ENCODE measurements at places on chromosomes 6 and 20.

DNA sequence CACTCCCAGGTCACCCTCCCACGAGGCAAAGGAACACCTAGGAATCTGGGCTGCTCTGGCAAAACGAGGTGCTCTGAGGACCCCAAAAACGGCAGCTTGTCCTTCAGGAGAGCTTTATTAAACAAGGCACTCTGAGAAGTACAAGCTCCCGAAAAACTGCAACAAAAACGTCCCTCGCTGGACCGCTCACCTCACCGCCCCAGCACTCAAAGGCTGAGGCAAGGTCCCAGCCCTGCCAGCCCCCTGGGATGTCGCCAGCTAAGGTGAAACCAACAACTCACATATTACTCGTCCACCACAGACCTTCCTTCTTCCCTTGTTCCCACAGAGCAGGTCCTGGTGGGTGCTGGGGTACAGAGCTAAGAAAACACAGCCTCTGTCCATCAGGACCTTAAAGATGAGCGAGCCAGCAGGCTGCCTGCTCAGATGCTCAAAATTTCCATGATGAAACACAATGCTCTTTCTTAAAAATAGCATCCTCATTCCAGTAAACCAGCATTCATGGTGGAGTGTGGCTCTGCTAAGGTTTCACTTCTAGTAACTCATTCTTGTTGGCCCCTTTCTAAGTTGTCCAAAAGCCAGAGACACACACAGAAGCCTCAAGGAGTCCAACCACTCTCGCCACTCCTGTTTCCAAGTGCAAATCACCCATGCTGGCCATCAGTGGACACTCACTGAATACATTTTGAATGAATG, 35.9 kb downstream of the ATP9A start:
- DNase-seq = no peak

DNA sequence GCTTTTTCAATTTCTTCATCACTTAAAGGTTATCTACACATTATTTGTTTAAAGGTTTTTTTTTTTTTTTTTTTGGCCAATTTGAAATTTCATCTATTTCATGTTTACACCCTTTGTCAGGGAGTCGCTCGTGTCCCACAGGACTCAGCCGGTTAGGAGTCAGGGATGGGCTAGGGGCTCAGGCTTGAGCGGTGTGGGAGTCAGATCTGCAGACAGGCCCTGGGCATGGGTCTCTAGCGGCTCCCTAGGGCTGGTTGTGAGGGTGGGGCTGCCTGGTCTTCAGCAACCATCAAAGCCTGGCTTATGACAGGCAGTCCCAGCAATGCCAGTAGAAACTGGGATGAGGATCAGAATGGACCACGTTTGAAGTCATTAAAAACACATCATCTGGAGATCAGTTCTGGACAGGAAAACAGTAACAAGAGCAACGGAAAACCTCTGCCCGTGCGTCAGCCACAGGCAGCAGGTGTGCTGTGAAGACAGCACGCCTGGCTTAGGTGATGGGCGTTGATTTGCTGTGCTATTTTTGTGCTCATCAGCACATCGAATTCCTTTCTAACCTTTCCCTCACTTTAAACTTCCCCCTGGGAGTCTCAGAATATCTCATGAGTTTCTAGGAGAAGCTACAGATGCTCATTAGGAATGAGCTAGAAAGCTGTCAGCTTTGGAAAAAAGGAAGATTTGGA, 91.3 kb upstream of the MPC1 start:
- DNase-seq = no peak

GRCh38 chr20:47867831-47868230, 82.5 kb upstream of the SULF2 start:
- DNase-seq = no peak

DNA sequence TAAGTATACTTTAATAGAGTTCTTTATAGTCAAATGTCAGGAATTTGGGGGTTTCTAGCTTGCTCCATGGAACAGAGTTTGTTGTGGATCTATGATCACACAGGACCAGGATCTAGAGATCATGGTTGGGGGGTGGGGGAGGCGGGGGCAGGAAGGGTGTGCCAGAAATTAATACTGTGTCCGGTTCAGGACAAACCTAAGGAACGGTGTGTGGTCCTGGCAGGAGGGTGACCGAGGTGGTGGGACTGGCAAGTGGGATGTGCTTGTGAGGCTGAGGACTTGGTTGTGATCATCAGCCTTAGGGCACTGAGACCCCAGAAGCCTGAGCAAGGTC, 27.9 kb downstream of the GSTA3 start:
- DNase-seq = peak; percentile 50

- no peak for DNase-seq
Measured at GRCh38 chr6:147618927-147619326, 110.4 kb downstream of the SAMD5 start.

- no peak for DNase-seq
Measured at GRCh38 chr20:36173451-36173933, 19.0 kb downstream of the EPB41L1 start.

- no peak for DNase-seq
Measured at GRCh38 chr6:87907521-87907920, 140.1 kb upstream of the SPACA1 start.

DNA sequence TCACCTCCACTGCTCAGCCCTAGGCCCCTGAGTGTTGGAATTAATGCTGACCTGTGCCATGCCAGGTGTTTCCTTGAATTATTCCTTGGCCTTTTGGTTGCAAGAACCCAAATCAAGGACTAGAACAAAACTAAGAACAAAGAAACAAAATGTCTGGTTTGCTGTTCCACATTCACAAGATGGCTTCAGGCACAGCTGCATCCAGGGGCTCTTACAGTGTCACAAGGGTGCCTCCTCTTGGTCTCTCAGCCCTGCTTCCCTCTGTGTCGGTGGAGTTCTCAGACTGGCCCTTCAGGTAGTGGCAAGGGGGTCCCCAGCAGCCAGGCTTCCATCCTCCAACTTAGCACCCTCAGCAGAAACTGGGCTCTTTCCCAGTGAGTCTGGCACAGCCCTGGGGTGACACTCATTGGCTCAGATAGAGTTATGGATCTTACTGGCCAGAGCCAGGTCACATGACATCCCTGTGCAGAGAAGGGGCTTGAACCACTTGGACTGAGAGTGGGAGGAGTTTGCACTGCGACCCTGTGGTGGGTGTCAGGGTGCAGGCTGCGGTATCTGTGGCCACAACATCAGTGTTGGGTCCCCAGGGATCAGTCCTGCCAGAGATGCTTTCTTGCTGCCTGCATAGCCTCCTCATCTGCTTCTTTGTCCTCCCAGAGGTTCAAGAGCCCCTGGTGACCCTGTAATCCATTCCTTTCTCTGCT, 427.7 kb upstream of the SULF2 start:
- no peak for DNase-seq

DNA sequence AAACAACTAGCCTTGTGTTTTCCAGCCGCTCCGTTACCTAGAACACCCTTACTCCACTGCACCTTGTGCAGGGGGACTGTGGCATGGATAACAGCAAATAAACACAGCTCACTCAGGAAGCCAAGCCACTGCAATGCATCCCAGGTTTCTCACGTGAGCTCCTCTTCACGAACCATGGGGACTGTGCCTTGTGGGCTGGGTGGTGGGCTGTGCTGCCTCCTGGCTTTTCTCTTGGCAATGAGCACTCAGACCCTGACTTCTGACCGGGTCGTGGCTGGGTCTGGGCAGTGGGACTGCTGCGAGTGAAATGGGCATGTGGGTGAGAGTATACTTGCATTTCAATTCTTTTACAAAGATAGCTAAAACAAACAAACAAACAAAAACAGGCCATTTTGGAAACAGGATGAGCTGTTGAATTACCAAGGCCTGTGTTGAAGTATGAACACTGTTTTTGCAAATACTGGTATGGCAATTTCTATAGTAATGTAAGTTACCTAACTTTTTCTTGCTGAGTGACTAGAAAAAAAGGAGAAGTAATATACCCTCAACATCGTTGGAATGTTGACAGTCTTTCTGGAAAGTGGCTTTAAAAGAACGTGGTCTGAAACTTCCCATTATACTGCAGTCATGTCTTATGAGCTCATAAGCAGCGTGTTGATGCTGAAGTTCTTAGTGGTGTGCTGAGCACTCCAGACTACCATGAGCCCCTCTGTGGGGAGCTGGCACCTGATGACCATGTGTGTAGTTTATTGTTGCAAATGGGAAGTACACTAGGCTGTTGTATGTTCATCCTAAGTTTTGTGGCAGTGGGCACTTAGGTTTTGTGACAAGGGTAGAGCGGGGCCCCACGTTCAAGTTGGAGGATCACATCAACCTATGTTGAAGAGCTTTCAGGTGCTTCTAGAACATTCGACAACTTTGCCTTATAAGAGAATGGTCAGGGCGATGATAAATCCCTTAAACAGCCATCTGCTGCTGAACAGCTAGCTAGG, 120.4 kb downstream of the ARMC2 start:
- no peak for DNase-seq

DNA sequence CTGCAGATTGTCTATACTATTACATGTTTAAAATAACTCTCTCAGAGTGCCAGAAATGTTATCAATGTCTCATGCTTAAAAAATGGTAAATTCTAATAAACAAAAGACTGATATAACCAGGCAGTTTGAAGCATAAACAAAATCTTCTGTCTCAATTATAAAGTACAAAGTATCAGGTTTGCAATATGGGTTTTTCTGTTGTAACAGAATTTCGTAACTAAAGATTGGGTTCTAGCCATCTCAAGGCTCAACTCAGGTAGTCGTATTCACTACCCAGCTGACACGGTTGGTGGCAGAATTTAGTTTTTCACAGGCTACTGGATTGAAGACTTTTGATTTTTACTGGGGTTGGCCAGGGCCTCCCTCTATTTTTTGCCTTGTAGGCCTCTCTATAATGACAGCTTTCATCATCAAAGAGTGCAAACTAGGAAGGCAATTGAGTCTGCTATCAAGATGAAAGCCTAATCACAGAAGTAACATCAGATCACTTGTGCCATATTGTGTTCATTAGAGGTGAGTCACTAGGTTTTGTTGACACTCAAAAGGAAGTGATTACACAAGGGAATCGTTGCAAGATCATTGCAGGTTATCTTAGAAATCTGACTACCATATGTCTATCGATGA, 3.6 kb downstream of the CYP39A1 start:
- DNase-seq = no peak

GRCh38 chr20:24211972-24212371, 223.4 kb upstream of the GGTLC1 start:
- DNase-seq = no peak

GRCh38 chr6:44367681-44368080, 19.8 kb upstream of the CDC5L start:
- no peak for DNase-seq

- peak; percentile 36 for DNase-seq
Measured at GRCh38 chr6:147506704-147507114, 1.8 kb upstream of the SAMD5 start.

DNA sequence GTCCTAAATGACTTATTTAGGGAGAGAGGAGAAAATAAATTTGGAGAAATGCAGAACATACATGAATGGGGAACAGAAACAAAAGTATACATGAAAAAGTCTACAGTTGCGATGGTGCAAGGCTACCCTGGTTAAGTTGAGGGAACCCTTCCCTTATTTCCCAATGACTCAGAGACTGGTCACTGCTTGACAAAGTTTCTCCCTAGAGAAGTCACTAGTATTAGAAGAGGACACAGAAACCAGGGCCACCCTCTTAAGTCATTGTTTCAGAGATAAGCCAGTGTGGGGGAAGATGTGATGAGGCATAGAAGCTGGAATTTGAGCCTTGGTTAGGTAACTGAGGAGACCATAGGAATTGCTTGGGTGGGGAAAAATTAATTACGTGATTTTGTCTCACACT, 24.4 kb upstream of the EDN1 start:
- DNase-seq = no peak

- DNase-seq = no peak
Measured at GRCh38 chr6:83114164-83114563, 46.7 kb downstream of the DOP1A start.

- DNase-seq = no peak
Measured at GRCh38 chr6:138258991-138259390, 40.7 kb upstream of the PBOV1 start.

DNA sequence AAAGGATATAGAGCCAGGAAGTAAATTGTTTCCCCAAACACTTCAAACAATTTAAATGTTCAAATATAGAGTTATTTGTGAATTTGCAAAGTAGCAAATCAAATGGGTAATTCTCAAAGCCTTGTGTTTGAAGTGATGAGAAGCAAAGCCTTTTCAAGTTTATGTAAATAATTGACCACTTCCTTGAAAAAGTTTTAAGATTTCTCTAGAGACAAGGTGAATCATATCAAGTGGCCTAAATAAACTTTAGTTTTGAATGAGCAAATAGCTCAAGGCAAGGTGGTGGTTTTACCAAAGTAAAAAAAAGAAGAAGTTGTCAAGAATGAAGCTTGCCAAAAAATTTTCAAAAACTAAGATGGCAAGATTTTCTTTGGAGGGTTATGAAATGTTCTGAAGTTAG, 42.6 kb upstream of the IFNGR1 start:
- DNase-seq = no peak

DNA sequence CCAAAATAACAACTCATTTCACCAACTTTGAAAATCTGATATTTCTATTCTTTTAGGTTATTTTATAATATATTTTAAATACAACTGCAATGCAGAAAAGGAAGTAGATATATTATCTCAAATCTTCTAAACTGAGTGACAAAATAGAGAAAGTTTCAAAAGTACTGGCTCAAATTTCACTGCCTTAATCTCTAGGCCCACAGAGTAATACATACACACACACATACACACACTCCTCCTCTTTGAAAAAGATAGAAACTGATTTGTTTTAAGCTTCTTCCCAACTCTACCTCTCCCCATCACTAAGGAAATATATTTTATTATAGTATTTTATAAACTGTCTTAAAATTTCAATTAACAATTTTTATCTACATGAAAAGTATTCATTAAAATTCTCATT, 36.2 kb downstream of the ARHGAP18 start:
- no peak for DNase-seq

DNA sequence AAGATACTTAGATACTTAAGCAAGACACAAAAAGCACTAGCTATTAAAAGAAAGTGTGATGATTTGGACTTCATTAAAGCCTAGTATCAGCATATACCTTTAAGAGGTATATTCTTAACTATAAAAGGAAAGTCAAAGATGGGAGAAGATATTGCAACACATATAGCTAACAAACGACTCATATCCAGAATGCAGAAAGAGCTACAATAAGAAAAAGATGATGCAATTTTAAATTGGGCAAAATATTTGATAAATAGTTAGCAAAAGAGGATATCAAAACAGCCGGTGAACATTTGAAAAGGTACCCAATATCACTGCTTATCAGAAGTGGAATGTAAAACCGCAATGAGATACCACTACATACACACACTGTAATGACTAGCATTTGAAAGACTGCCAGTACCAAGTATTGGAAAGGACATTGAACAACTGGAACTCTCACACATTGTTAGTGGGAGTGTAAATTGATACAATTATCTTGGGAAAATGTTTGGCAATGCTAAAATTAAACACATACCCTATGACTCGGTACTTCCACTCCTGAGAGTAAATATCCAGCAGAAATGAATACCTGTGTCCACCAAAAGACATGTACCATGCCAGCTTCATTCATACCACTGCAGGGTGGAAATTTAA, 25.7 kb downstream of the MUC22 start:
- no peak for DNase-seq

- no peak for DNase-seq
Measured at GRCh38 chr6:63395381-63395780, 75.6 kb upstream of the LGSN start.

DNA sequence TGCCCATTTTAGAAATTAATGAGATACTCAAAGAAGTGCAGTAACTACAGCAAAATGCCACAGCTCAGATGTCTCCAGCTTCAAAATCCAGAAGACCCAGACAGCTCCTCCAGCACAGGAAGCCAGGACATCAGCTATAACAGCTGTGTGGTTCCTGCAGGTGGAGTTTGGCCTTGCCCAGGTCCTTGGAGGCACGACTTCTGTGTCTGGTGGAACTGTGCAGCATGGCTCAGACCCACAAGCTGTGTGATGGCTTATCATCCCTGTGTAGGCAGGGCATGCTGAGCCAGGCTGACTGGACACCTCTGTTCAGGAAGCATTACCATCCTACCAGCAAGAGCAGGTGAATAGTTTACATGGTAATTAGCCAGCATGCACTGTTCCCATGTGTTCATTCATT, 26.5 kb upstream of the CD93 start:
- DNase-seq = no peak
